ENCODE measurements at places on chromosomes 2 and 18. TPM values are rescaled to one million over a fixed set of nuclear protein-coding genes. Genes with fewer than 3 reads are reported as not detected.

The CHRNG gene
- total RNA-seq = not detected

GRCh38 chr2:215619989-215620388 is 184.1 kb upstream of the FN1 start:
- no peaks in the 10 kb centered on the region for H3K27me3 ChIP-seq
- H3K27ac ChIP-seq = no peak overlapping the region
- DNase-seq = no peak
- no peaks in the 10 kb centered on the region for H3K36me3 ChIP-seq

The SATB2 gene
- 2.0 TPM for total RNA-seq

GRCh38 chr2:121699421-121700333 is 37.0 kb downstream of the NIFK start:
- no peaks in the 10 kb centered on the region for H3K27me3 ChIP-seq
- no peak overlapping the region for H3K27ac ChIP-seq
- peaks cover 5% of the 10 kb centered on the region for H3K4me1 ChIP-seq
- H3K36me3 ChIP-seq = no peaks in the 10 kb centered on the region
- DNase-seq = peak; percentile 93

DNA sequence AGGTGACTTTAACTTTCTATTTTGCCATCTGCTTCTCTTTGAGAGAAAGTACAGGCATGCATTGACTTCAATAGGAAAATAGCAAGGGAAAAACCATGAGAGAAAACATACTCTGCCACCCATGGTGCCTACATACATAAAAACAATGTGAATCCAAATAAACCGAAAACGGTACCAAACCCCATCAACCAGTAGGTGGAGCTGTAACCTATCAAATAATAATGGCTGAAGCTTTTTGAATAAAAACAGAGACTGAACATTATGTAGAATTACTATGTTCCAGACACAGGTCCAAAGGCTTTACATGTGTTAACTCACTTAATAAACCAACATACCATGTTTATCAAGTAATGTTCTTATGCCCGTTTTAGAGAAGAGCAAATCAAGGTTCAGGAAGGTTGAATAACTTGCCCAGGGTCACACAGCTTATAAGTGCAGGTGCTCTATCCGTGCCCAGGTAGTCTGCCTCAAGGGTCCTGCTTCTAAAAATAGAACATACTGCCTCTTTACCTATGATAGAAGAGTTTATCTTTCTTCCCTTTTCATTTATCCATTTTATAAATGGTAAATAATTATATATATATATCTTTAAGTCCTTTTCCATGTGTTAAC is 293.9 kb upstream of the SYT4 start:
- H3K27ac ChIP-seq = no peak overlapping the region
- no peak overlapping the region for H3K4me3 ChIP-seq
- no peaks in the 10 kb centered on the region for H3K36me3 ChIP-seq
- H3K4me1 ChIP-seq = no peaks in the 10 kb centered on the region
- no peaks in the 10 kb centered on the region for H3K27me3 ChIP-seq

The CDH7 gene
- total RNA-seq = not detected

Data from thyroid gland (tissue), 4 donors.